ENCODE measurements at places on chromosomes 7 and 10. TPM values are rescaled to one million over a fixed set of nuclear protein-coding genes. Genes with fewer than 3 reads are reported as not detected.

- DNase-seq, result no peak
Observed at GRCh38 chr7:124649397-124650014, 116.1 kb downstream of the GPR37 start.

FEZF1 gene
- not detected for polyA plus RNA-seq

DNA sequence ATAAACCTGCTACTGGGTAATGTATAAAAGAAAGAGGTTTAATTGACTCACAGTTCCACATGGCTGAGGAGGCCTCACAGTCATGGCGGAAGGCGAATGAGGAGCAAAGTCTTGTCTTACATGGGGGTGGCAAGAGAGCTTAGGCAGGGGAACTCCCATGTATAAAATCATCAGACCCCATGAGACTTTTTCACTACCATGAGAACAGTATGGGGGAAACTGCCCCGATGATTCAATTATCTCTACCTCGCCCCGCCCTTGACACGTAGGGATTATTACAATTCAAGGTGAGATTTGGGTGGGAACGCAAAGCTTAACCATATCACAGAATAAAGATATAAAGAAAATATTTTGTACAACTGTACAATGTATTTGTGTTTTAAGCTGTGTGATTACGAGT lies 39.4 kb upstream of the PLCE1 start:
- no peak for DNase-seq

LIPF gene
- not detected for polyA plus RNA-seq

- no peak for DNase-seq
Observed at GRCh38 chr10:97961945-97962344, 68.5 kb downstream of the CRTAC1 start.

All from large intestine (tissue), 12 donors.